GM04503 (cell line): ENCODE measurements at places on chromosomes 7 and 10.

- DNase-seq: no peak
Measured at GRCh38 chr7:157703534-157704195, 366.9 kb downstream of the DNAJB6 start.

DNA sequence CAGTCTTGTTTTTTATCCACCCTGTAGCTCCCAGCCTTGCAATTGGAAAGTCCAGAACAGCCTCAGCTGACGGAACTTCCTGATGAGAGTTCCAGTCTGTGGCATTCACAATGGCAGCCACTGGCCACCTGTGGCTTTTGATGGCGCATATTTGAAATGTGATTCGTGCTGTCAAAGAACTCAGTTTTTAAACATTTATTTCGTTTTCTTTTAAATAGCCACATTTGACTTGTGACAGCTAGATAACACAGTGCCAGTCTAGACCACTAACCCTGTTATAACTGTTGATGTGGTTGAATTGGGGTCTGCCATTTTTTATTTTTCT is 97.3 kb downstream of the INPP5A start:
- DNase-seq: no peak

DNA sequence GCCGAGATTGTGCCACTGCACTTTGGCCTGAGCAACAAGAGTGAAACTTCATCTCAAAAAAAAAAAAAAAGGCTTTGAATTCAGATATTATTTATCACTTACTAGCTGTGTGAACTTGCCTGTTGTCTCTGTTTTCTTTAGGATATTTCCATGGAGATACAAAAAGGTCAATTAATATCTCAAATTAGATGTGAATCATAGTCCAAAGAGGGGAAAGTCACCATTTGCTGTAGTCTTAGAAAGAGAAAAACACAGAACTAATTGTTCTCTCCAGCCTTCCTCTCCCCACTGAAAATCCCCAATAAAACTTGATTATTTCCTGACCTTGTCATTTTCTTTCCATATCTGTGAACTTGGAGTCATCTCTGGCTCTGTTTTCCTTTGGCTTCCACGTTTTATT is 21.2 kb downstream of the HEPACAM2 start:
- no peak for DNase-seq

DNA sequence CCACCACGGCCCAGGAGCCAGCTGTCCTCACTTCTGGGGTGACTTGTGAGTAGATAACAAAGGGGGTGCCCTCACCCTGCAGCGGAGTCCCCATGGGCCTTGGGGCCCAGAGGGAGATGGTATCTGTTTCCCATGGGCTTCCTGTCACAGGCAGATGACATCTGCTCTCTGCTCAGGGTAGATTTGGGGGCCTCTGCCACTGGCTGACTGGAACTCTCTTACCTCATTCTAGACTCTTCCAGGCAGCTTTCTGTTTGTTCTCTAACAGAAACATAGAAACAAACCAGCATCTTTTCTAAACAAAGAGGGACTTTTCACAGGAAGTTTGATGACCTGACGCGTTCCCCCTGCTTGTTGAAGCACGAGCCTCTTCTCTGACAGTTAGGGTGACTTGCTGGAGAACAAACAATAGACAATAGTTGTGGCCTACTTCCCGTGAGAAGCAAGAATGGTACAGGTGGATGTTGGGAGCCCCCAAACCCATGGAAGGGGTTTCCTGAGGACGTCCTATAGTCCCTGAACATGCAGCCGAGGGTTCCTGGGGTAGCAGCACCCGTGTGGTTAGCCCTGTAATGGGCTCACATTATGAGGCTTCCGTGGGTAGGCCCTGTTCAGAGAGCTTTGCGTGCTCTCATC is 61.6 kb downstream of the GRK5 start:
- DNase-seq: no peak

- DNase-seq: no peak
Measured at GRCh38 chr7:108345710-108346336, 110.4 kb downstream of the NRCAM start.

DNA sequence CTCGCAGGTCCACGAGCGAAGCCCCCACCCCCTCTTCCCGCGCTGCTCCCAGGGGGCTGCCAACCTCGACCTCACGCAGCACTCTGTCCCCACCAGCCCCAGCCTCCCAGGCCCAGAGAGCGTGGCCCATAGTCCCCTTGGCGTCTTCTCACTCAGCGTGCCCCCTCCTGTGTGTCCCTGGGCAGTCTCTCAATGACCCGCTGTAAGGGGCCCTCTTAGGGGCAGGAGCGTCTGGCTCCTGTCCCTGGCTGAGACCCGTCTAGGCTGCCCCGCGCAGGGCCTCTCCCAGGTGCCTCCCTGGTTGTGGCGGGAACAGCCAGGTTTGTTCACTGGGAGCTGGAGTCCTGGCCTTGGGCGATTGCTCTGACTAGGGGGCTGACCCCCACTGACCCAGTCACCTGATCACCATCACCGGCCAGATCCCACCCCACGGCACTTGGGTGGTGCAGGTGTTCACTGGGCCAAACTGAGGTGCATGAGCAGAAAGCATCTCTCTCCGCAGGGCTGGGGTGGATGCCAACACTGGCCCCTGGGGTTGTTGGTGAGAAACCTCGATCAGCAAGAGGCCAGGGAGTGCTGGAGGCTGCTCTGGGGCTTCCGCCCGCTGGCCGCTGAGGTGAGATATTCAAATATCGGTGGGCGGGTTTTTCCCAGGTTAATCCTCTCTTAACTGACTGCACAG is 12.6 kb upstream of the WDFY4 start:
- DNase-seq: no peak

- DNase-seq: no peak
Measured at GRCh38 chr10:113982769-113983168, 60.9 kb upstream of the ADRB1 start.

GRCh38 chr10:72068901-72069446 is 19.4 kb downstream of the SPOCK2 start:
- no peak for DNase-seq

DNA sequence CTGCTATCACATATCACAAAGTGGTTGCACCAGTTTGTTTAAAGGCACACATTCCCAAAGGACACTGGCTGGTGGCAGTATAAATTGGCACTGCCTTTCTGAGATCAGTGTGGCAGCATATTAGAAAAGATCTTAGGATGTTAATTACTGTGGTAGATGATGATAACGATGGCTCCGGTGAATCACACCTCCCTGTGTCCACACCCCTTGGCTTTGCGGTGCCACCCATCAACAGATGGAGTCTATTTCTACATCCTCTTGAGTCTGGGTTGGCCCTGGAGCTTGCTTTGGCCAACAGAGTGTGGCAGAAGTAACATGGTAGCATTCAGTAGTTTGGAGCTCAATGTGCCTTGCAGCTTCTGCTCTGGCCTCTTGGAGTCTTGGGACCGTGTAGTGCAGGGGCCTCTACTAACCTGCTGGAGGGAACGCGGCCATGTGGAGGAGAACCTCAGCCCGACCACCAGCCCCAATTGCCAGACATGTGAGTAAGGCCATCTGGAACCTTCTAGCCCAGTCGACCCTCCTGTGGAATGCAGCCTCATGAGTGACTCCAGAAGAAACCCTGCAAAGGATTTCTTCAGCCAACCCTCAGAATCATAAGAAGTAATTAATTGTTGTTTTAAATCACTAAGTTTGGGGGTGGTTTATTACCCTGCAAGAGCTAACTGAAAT is 27.2 kb upstream of the PLEKHA1 start:
- no peak for DNase-seq

- DNase-seq: no peak
Measured at GRCh38 chr10:4108693-4109092, 323.7 kb upstream of the KLF6 start.

DNA sequence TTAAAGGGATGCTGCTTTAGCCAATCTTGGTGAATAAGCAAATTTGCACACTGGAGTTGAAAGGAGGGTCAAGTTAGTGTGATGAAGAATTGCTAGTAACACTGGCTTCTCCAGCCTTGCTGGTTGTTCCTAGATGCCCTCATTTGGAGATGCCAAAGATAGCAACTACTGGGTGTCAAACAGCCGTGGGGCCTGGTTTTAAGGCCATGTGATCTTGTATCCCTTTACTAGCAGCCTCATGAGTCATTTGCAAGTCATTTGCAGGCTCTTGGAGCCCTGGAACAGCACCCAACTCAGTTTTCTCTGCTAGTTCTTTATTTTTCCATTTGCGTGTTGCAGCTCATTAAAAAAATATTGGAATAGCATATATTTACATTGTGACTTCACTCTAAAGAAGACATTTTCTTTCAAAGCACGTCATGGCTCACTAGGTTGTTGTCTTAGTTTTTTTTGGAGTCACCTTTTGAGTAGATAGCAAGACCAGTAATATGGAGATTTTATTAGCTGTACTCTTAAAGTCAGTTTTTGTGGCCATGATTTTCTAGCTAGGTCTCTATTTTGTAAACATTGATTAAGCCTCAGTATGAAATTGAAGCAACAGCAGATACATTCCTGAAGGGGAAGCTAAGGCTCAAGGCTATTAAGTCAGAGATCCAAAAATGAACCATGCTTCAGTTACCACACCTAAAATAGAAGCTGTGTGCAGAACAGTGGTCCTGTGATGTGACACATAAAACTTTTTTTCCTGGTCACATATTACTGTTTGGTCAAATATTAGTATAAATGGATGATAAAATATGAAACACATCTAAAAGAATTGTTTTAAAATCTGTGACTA is 1.3 kb downstream of the LSMEM1 start:
- peak; percentile 87 for DNase-seq

- DNase-seq: no peak
Measured at GRCh38 chr7:2487586-2488271, 11.5 kb upstream of the GRIFIN start.

DNA sequence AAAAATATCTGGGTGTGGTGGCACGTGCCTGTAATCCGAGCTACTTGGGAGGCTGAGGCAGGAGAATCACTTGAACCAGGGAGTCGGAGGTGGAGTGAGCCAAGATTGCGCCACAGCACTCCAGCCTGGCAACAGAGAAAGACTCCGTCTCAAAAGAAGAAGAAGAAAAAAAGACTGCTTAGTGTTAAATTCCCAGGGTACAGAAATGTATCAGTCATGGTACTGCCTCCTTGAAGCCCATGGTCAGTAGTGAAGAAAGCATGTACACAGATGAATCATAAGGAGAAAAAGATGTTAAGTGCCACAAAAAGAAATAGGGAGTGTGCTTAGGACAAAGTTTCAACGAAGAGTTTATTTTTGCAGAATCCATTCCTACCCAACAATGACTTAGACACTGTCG is 62.5 kb upstream of the KMT2E start:
- no peak for DNase-seq
